Activated T-helper 1 cell treated with anti-CD3 and anti-CD28 coated beads, Interleukin-12 subunit alpha, Interleukin-12 subunit beta, Interleukin-2, Interleukin-4 antibody, amounts not matched to agents 30 ng/mL and 10 ng/mL and 1 ng/mL, durations not matched to agents 14 hours and 24 hours and 36 hours (primary cell): ENCODE measurements at places on chromosomes 2 and 18. TPM values are rescaled to one million over a fixed set of nuclear protein-coding genes. Genes with fewer than 3 reads are reported as not detected.

Gene ABHD3
- 29.2 and 36.0 TPM in 2 replicates for total RNA-seq

Gene METTL8
- total RNA-seq = 31.8 and 36.4 TPM in 2 replicates

Gene SFXN5
- total RNA-seq = 9.5 and 12.0 TPM in 2 replicates

Gene NCKAP1
- total RNA-seq = 14.4 and 16.4 TPM in 2 replicates

Gene METAP1D
- total RNA-seq = 5.4 and 6.4 TPM in 2 replicates

Gene PLGLB2
- 2.3 and 2.8 TPM in 2 replicates for total RNA-seq

Gene EML6
- total RNA-seq = 0.37 and 0.44 TPM in 2 replicates

Gene HAAO
- 0.37 and 0.86 TPM in 2 replicates for total RNA-seq

Gene CNTNAP5
- total RNA-seq = not detected in 2 replicates

Gene LRRTM4
- total RNA-seq = not detected in 2 replicates

Gene PAIP2B
- total RNA-seq = 0.41 and 0.44 TPM in 2 replicates

DNA sequence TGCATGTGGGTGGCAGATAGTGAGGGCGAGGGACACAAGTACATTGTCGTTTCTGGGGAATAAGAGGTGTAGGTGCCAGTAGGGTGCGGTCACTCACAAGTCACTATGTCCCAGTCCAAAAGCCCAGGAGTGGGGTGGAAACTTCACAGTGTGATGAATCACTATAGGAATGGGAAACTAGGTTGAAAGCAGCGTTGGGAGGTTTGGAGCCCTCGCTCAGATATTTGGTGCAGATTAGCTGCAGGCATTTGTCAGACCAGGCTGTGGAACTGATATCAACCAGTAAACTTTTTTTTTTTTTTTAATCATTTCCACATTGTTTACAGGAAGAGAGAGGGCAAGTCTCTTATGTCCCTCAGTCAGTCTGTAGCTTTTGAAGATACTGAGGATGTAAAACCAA is 121.8 kb downstream of the CERS6 start:
- DNase-seq = no peak

DNA sequence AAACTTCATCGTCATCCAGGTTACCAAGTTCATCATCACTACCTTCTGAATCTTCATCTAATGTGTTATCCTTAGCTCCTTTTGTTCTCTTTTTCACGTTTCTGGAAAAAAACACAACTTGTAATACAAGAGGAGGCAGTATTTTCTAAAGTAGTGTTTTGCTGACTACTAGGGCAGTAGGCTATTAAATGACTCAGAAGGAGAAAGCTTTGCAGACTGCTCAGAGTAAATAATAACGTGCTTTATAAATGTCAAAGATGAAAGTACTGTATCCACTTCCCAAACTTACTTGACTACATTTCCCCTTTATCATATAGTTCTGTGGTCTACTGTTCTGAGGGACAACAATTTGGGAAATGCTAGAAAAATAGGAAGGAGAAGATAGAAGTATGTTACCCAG is 15.6 kb downstream of the CEBPZOS start:
- no peak for DNase-seq

DNA sequence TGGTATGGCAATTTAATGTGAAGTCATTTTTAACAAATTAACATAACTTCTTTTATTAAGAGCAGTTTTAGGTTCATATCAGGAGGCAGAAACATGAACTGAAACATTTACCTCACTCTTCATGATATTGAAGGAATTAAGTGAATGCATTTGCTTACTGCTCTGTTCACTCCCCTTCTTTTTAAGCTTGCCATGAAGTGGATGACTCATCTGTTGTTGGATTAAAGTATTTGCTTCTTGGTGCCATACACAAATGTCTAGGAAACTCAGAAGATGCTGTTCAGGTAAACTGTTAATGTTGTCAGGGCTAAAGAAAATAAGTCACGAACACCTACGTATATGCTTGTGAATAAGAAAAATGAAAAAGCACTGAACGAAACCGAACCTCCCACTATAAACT is 10.2 kb upstream of the CABYR start:
- no peak for DNase-seq

- no peak for DNase-seq
Measured at GRCh38 chr2:2269426-2269825, 61.6 kb downstream of the MYT1L start.

DNA sequence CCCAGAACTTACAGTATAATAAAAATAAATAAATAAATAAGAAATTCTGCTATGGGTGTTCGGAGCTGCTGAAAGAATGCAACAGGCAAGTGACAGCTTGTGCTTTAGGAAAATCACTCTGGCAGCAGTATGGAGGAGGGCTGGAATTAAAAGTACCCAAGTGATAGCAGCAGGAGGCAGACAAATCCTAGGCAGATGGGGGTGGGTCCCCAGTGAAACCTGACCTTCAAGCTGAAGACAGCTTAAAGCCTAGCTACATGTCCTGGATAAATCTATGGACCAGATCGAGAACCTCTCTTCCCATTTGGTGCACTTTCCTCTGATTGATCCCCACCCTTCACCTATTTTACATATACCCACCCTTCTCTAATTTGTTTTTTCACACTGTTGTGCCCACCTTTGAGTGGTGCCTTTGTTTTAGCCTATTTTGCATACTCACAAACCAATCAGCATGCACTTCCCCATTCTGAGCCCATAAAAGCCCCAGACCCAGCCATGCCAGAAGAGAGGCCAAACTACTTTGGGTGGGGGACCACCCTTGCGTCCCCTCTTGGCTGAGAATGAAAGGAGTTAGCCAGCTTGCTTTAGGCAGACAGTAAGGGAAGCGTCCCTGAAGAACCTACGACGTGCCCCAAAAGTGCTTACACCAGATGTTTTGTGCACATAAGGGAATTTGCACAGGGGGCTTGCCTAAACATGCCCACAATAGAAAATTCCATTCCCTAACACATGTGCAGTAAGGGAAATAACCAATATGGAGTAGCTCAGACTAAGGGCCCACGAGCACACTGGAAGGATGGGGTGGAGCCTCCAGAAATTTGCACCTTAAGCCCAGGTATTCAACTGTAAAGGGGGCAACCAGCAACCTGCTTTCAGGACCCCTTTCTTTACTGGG is 3.0 kb downstream of the METTL8 start:
- no peak for DNase-seq

DNA sequence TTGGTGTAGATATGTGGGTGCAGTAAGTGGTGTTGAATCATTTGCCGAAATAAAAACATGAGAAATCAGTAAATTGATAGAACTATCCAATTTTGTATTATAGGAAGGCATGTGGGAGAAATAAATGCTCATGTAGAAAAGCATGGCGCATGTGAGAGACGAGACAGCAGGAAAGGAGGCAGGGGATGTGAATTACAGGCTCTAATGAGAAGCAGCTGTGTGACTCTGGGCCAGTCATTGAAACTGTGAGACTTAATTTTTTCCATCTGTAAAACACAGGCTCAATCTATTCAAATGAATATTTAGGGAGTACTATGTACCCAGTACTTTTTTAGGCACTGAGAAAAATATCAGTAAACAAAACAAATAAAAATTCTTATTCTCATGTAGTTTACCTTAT is 42.6 kb upstream of the MAP3K20 start:
- DNase-seq = no peak

DNA sequence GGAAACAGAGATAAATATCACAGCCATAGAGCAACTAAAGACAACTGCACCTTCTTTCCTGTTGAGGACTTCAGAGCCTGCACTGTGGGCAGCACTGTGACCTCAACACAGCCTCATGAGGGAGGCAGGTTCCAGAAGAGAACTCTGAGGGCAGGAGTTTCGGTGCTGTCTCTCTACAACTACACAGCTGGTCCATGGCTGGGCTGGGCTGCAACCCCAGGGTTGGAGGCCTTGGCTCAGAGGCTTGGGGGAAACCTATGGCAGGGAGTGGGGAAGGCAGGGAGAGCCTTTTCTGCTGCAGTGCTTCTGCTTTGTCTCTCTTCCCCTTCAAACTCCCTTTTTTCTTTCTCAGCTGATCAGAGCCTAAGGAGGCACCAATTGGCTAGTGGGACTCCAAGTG is 66.5 kb downstream of the MRO start:
- no peak for DNase-seq

DNA sequence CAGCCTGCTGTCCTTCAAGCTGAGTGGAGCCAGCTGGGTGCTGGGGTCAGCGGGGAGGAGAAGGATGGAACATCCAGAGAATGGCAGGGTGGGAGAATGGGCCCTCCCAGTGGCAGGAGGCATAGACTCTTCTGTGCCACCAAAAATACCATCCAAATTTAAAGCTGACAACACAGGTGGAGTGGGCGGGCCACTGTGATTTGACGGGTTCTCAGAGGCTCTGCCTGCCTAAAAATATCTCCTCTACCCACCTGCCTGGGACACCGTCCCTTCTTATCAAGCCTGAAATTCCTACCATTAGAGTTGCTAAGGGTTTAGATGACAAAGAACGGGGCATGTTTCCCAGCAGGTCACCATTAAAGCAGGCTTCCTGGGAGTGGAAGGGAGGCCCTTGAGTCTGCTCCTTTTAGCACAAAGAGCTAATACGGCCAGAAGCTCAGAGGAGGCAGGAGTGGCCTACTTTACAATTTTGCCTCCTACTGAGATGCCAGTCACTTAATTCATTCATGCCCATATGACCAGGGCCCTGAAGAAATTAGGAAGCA is 19.8 kb upstream of the MARCHF4 start:
- no peak for DNase-seq

- DNase-seq = no peak
Measured at GRCh38 chr2:67854798-67855197, 208.0 kb downstream of the C1D start.

DNA sequence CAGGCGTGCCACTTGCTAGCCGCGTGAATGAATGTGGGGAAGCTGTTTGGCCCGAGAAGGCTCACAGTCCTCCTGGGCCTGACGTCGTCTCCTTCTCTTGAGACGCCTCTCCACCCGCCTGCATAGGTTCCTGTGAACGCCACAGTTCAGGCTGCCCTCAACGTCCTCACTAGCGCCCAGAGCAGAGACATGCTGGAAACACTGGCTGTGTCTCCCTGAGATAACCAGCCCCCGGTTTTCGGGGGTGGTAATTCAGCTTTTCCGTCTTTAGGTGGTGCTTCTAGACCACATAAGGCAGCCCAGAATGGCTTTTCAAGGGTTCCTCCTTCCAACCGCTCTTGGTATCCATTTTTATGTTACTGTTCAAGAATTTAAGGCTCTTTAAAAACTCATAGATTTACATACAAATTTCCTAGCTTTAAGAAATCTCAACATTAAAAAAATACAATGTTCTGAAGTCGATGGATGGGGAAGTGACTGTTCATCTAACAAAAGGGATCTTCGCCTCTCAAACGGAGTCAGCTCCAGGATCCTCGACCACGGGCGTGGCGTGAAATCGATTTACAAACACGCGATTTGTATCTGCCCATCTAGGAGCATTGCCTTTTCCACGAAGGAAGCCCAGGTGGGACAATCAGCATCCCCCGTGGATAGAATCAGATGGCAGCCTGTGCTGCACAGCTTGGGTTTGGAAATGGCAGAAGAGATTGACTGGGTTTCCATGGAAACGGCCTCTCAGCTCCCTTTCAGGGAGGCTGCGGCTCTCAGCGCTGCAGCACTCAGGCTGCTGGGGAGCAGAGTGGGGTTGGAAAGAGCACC is 110.6 kb upstream of the PXDN start:
- no peak for DNase-seq

- no peak for DNase-seq
Measured at GRCh38 chr2:133977405-133977804, 276.5 kb upstream of the MGAT5 start.

- DNase-seq = no peak
Measured at GRCh38 chr2:49754381-49754780, 600.1 kb upstream of the FSHR start.

GRCh38 chr2:43139501-43139900 is 86.9 kb downstream of the ZFP36L2 start:
- DNase-seq = no peak

- no peak for DNase-seq
Measured at GRCh38 chr2:239087046-239087710, 239.3 kb downstream of the TWIST2 start.

DNA sequence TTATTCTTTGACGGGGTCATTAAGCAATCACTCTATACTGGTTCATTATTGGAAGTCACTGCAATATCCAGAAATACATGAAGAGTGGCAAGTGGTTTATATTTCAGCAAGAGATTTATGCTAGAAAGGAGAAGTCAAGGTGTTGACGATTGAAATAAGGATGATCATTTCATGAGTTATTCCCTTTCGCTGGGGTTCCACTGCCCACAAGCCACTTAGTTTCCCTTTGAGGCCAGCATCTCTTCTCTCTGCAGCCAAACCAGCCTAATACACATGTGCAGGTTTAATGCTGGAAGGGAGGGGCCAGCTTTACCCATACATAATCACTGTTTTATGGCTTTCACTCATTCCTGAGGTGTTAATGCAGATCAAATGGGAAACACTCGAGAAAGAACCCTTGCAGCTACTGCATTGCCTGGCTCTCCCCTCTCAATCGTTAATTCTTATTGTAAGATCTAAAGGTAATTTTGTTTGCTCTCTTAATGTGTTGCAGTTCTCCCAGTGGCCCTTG is 108.4 kb downstream of the MEIS1 start:
- no peak for DNase-seq

GRCh38 chr18:73283032-73283431 is 415.2 kb upstream of the NETO1 start:
- DNase-seq = no peak

DNA sequence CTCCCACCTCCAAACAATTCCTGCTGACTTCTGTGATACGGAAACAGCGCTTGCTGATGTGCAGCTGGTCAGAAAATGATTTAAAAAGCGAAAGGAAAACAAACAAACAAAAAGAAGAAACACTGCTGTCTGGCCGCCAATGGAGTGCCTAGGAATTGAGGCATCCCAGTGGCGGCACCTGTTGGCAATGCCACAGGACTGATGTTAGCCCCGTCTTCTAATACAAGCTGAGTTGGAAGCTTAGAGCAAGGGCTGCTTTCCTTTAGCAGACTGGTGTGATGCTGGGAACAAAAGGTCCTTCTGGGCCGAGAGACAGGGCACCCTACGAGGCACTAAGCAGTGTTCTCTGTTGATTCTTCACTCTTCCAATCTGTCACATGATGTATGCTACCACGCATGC is 163.6 kb upstream of the REV1 start:
- no peak for DNase-seq

DNA sequence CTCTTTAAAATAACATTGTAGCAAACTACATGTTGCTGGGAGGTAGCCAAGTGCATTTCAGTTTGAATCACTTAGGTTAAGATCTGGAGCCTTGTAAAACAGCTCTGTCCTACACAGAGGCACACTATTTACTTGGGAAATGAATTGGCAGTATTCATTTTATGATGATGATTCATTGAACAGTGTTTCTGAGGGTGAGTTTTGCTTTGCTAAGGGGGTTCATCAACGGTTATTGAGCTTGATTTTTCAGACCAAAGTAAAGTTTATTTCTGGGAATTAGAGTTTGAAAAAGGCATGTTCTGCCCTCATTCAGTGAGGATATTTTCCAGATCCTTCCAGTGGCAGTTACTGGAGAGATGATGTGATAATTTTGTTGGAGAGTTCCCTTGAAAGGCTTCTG is 55.6 kb downstream of the CCDC85A start:
- no peak for DNase-seq

DNA sequence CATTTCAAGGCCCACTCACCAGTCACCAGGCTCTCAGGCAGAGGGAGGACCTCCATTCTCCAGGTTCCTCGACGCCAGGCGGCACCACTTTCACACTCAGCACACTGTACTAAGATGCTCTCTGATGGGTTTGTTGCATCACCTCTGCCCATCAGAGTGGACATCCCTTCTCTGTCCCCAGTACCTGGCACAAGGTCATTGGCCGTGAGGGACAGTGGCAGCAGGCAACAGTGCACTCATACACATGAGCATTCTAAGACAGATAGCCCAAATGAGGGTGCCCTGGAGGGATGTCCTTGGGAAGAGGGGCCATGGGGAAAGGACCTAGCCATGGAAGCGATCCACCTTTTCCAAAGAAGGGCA is 3.0 kb upstream of the ADRA2B start:
- no peak for DNase-seq
